ENCODE measurements at places on chromosomes 6 and 20.

- DNase-seq: no peak
These were observed 3.2 kb upstream of the RNF146 start for GRCh38 chr6:127263481-127263880.

DNA sequence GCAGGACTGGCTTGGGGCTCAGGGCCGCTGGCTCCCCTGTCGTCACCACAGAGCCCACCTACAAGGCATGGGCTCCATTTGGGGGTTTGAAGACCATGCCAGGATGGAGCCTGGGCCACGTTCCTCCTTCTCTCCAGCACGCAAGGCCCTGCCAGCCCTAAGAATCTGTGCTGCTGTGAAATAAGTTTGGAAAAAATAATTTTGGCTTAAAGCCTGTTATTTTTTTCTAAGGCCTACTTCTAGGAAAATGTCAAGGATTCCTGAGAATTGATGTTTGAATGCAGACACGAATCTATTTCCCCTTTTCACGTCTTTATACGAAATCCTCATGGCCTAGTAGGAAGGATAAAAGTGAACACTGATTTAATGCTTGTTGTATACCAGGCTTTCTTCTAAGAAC, 107.5 kb downstream of the LRFN2 start:
- no peak for DNase-seq

- DNase-seq: no peak
These were observed 15.8 kb upstream of the GPR6 start for GRCh38 chr6:109962271-109962670.

- DNase-seq: no peak
These were observed 27.4 kb upstream of the BMP2 start for GRCh38 chr20:6740096-6740495.

- no peak for DNase-seq
These were observed 33.0 kb downstream of the BACH2 start for GRCh38 chr6:90263633-90264032.

GRCh38 chr6:96466147-96466863, 55.3 kb upstream of the UFL1 start:
- DNase-seq: no peak

DNA sequence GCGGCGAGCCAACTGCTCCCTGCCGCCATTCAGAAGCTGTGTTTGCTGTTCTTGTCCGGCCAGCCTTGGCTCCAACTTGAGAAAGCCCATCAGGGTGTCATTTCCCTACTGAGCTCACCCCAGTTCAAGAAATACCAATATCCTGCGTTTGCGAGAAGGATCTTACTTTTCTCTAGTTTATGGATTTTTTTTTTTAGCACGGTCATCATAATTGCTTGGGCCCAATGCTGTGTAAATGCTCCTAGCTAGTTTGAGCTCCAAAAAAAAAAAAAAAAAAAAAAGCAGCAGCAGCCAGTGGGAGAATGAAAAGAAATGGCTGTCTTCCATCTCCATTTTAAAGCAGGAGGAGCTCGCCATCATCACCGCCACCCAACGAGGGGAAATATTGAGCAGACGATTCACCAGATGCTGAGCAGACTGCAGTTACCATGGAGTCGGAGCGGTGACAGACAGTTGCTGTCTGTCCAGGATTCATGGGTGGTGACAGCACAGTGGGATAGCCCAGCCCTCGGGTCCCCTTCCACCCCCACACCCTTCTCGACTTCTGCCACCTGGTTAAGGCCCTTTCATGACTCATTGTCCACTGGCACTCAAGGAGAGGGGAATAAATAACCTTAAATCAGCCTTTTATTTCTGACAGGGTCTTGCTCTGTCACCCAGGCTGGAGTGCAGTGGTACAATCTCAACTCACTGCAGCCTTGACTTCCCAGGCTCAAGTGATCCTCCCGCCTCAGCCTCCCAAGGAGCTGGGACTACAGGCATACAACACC, 132.4 kb upstream of the SNX9 start:
- no peak for DNase-seq

DNA sequence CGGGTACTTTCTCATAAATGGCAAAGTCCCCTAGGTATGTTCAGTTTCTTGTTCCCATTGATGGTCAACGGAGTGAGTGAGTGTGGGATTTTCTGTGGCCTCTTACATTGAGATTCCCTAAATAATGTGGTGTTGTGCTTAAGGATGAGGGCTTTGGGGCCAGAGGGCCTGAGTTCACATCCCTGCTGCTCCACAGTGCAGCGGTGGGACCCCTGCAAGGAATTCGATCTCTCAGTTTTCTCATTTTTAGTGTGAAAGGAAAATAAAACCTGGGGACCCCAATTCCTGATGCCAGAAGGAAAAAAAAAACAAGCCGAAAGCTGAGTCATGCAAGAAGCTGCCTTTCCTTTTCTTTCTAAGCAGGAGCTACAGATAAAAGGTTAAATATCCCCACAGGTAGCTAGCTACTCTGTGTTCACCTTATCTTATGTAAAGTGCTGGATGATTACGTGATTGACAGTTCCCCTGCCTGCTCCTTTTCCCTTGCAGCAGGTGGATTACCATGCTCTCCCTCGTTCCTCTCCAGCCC, 120.2 kb upstream of the CLDN20 start:
- DNase-seq: no peak

GRCh38 chr6:135116571-135116970, 61.9 kb upstream of the HBS1L start:
- DNase-seq: no peak

- no peak for DNase-seq
These were observed 153.1 kb downstream of the MYB start for GRCh38 chr6:135334169-135334568.

- DNase-seq: no peak
These were observed 509 bp upstream of the TPD52L2 start for GRCh38 chr20:63864545-63864977.

DNA sequence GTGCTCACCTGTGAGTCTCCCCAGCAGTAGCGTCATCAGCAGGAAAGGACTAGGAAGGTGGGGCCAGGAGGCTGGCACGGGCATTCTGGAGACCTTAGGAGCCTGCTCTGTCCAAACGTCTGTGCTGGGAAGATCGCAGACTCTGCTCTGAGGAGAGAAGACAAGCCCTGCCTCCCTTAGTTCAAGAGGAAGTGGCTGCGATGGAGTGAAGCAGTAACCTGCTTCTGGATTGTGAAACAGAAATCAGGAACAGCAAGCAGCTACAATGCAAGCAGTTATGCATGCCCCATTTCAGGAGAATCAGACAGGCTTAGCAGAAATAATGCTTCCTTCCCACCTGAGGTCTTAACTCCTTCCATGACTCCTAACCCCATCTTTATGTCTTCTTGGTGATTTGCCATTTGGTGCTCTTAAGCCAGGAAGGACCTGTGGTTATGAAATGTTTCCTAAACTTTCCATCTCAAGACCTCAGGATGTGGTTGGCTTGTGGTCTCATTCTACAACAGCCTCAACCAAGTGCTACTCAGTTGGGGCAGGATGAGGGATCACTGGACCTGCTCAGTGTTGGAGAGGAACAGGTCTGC, at the start of gene SIRPB1:
TSS of gene SIRPB1 (minus strand) at position 149 of the 584 bp plus-strand sequence. CDS start at position 84, 65 bp downstream.
- no peak for DNase-seq

- DNase-seq: no peak
These were observed 510.2 kb upstream of the SULF2 start for GRCh38 chr20:48295445-48295903.
